ENCODE measurements at places on chromosomes 13 and 19.

DNA sequence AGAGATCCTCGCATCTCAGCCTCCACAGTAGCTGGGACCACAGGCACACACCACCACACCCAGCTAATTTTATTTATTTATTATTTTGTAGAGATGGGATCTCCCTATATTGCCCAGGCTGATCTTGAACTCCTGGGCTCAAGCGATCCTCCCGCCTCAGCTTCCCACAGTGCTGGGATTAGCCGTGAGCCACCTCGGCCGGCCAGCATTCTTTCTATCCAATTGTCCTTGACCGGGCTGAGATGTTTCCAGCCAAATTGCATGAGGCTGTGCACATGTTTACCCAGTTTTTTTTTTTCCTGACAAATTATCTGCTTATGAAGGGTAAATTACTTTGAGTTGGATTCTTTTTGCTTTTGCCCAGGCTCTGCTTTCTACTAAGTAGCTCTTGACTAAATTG, 28.2 kb downstream of the UNC13A start:
- no peak for DNase-seq

- peak; percentile 36 for DNase-seq
Measured at GRCh38 chr13:37648609-37649008, 50.0 kb upstream of the POSTN start.

DNA sequence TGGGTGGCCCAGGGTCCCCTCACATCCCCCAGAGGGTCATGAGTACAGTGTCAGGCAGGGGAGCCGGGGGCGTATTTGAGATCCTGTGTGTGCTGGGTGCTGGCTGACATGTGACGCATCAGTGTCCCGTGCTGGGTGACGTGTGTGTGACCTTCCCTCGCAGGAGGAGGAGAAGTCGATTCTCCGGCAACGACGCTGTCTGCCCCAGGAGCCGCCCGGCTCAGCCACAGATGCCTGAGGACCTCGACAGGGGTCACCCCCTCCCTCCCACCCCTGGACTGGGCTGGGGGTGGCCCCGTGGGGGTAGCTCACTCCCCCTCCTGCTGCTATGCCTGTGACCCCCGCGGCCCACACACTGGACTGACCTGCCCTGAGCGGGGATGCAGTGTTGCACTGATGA, 25.8 kb downstream of the PNPLA6 start:
- no peak for DNase-seq

DNA sequence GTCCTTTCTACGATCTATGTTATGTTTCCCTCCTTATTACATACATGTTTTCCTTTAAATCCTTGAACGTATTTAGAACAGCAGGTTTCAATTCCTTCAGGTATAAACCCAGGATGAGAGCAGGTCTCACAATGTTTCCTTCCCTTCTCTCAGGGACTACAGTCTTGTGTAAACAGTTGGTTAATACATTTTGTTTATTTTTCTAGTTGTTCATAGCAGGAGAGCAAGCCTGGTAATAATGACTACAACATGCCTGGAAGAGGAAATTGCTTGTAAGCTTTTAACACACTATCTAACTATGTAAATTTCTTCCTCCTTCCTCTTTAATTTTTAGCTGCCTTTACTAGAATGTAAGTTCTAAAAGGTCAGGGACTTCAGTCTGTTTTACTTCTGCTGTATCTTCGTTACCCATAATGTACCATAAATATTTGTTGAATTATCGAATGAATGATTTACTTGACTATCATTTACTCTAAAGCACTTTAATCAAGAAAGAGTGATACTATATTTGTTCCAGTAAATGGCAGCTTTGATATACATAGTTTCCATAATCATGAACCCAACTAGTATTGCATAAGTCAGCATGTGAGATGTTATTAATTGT, 28.9 kb upstream of the TNFRSF19 start:
- no peak for DNase-seq

DNA sequence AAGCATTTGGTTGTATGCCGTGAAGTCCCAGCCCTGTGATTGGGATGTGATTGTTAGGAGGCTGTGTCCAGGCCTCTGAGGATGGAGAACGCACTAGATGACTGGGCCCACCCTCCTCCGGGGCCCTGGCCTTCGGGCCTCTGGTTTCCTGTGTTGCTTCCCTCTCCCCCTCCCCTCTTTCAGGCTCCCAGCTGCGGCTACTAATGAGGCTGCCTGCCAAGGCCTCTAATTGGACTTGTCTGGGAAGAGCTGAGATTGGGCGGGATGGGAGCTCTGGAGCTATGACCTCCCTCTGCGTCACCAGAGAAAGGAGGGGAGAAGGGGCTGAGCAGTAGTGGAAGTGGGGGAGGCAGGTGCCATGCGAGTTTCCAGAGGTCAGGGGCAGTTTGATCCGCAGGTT, 9.9 kb downstream of the PTH2 start:
- DNase-seq, result no peak

DNA sequence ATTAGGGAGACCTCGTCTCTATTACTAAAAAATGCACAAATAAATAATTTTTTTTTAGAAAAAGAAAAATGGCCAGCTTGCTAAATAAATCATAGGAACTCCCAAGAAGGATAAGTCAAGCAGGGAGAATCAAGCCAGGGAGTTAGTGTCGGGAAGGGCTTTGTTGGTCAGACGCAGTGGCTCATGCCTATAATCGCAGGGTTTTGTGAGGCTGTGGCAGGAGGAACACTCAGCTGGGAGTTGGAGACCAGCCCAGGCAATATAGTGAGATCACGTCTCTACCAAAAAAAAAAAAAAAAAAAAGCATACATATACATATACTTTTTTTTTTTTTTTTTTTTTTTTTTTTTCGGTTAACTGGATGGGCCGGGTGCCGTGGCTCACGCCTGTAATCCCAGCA, 9.0 kb downstream of the NACC1 start:
- DNase-seq, result no peak

- DNase-seq, result no peak
Measured at GRCh38 chr13:41344358-41344757, 33.3 kb downstream of the NAA16 start.

DNA sequence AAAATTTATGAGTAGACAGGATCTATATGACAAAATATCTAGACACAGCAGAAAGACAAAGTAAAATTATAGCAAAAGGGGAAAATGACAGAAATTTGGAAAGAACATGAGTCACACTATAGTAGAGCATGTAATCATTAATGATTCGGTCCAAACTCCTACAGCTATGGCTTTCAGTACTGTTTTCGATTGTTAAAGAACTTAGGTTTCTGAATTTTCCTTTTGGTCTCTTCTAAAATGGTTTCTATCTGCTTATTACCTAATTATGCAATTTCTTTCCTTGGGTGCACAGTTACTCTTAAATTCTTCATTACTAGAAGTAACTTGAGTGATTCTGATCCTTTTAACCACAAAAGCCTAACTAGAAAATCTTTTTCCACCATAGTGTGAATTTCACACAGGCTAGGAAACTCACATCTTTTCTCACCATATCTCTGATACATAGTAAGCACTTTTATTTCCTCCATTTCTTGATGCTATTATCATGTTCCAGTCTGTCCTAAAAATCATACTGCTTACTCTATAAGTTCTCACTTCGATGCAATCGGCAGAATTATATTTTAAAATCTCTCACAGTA, 1101.4 kb downstream of the PCDH9 start:
- peak; percentile 5 for DNase-seq

DNA sequence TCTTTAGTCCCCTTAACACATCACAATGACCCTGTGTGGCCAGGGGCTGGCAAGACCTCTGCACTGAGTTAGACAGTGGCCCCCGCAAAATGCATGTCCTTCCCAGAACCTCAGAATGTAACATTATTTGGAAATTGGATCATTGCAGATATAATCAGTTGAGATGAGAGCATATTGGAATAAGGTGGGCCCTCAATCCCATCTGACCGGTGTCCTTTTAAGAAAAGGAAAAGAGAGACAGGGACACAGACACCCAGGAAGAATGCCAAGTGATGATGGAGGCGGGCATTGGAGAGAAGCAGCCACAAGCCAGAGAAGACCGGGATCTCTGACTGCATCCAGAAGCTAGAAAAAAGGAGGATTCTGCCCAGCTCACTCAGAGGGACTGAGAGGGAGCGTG, 1.8 kb downstream of the FAM187B start:
- no peak for DNase-seq

DNA sequence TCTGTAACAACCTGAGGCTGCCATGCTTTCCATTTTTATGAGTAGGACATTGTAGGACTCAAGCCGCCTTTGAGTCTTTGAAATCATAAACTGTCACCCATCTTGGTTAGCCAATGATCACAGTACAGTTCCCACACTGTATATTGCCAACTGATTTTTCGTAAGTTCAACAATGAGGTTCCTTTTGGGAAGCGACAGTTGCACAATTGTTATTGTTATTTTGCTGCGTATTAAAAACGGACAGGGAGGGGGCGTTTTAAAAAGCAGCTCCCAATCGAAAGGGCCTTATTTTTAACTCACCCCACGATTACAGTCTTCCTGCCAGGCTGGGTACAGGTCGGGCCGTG, 601 bp downstream of the SLC46A3 start:
- DNase-seq, result no peak

- peak; percentile 99 for DNase-seq
Measured at GRCh38 chr19:2168619-2169424, 5.1 kb downstream of the DOT1L start.

GRCh38 chr13:23567906-23568460, 2.2 kb upstream of the TNFRSF19 start:
- peak; percentile 41 for DNase-seq

DNA sequence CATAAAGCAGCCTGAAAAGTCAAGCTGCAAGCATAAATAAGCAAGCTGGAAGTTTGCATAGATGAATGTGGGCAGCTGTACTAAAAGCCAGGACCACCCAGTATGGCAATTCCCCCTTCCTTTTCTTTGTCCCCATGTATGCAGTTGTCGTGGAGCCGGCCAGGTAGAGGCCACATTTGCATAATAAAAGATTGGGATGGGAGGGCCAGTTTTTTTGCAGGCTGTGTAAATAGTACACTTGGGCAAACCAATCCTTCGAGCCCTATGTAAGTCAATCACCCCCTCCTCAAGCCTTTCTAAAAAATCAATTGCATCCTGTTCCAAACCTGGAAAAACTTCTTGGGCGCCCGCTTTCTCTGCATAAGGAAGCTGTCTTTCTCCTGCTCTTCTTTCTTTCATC, 13.1 kb upstream of the ZNF99 start:
- no peak for DNase-seq

DNA sequence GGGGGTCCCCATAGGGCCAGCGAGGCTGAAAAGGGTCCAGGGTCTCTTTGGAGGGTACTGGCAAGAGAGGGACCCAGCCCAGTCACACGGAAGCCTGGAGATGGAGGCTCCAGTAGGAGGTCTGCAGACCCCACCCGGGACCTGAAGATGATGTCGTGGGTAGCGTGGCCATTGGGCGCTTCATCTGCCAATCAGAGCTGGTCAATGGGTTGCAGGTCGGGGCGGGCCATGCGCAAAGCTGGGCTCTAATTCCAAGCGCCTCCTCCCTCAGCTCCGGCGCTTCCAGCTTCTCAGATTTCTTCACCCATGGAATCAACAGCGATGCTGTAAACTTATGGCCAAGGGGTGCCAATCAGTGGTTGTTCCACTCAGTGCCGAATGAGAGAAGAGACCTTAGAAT, 10.9 kb downstream of the SIGLEC12 start:
- no peak for DNase-seq

GRCh38 chr13:66546534-66547379, 683.4 kb downstream of the PCDH9 start:
- DNase-seq, result no peak

DNA sequence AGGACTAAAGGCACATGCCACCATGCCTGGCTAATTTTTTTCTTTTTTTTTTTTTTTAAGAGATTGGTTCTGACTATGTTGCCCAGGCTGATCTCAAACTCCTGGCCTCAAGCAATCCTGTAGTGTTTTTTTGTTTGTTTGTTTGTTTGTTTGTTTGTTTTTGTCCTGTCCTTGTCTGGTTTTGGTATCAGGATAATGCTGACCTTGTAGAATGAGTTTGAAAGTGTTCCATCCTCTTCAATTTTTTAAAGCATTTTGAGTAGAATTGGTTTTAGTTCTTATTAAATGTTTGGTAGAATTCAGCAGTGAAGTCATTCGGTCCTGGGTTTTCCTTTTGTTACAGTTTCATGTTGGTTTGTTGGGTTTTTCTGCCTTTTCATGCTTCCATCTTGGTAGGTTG, 19.2 kb downstream of the CEACAM4 start:
- DNase-seq, result no peak

- no peak for DNase-seq
Measured at GRCh38 chr19:55598034-55598433, 1.3 kb downstream of the FIZ1 start.

- no peak for DNase-seq
Measured at GRCh38 chr13:75530549-75530961, 7.1 kb downstream of the COMMD6 start.

- DNase-seq, result no peak
Measured at GRCh38 chr13:51780099-51780498, 23.9 kb downstream of the DHRS12 start.

DNA sequence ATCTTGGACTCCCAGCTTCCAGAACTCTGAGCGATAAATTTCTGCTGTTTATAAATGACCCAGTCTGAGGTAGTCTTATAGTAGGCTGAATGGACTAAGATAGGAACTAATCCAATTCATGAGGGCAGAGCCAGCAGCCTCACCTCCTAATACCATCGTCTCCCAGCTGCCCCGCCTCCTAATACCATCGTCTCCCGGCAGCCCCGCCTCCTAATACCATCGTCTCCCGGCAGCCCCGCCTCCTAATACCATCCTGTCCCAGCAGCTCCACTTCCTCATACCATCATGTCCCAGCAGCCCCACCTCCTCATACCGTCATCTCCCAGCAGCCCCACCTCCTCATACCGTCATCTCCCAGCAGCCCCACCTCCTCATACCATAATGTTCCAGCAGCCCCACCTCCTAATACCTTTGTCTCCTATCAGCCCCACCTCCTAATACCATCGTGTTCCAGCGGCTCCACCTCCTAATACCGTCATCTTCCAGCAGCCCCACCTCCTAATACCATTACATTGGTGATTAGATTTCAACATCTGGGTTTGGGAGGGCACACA, 2.4 kb upstream of the ARGLU1 start:
- DNase-seq, result no peak

DNA sequence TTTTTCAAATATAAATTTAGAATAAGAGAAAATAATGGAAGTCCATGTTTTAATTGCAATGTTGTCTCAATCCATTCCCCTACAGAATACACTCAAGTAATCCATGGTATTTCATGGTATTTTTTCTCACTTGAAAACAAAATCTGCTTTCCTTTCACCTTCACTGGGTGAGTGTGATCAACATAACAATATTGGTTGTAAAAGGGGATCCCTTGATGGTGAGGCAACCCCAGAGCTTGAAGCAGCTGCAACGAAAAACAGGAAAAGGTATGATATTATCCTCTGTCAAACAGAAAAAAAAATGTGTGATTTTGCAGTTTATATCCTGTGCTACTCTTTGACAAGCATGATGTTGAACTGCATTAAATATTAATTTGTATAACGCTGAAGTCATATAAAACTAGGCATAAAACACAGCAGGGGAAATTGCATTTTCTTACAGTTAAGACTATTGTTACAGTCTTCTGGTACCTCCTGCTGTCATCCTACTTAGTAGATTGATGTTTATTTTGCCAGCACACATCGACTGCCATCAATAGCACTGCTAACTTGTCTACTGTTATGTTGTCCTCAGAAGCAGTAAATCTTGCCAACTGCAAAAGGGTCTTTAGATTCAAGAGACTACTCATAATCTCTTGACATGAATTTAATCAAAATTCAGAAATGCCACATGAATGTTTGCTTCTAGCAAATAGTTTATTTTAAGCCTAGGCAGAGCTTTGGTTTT, 373.1 kb upstream of the MIR17HG start:
- DNase-seq, result no peak
